ENCODE measurements at places on chromosomes 6 and 20. TPM values are rescaled to one million over a fixed set of nuclear protein-coding genes. Genes with fewer than 3 reads are reported as not detected.

Gene PLN
- 47.2 TPM for total RNA-seq

Gene KIAA1755
- total RNA-seq = 5.1 TPM

Gene ZNF133
- 12.8 TPM for total RNA-seq

Gene OVOL2
- 4.8 TPM for total RNA-seq

Gene FKBP1C
- total RNA-seq = 0.25 TPM

Gene FAM217A
- not detected for total RNA-seq

Gene GHRH
- total RNA-seq = not detected

Gene GPLD1
- total RNA-seq = 0.94 TPM

Gene EPHA7
- total RNA-seq = 27.0 TPM

Gene NMBR
- not detected for total RNA-seq

Gene ADGRG6
- total RNA-seq = 32.8 TPM

Gene KIAA1586
- 13.7 TPM for total RNA-seq

Gene LHFPL5
- 0.47 TPM for total RNA-seq

Gene ITPA
- total RNA-seq = 59.7 TPM

Gene TMEM244
- not detected for total RNA-seq

Gene BCAS1
- total RNA-seq = 4.8 TPM

Gene MOG
- not detected for total RNA-seq

Gene TDRD6
- total RNA-seq = 0.47 TPM

Gene IRF4
- total RNA-seq = 23.7 TPM

Gene HCRTR2
- total RNA-seq = not detected

Gene BPIFB1
- not detected for total RNA-seq
